ENCODE measurements at places on chromosomes 7 and 10.
A peak's percentile ranks its signal among the peaks of the same experiment; 100 is the strongest.

- DNase-seq = no peak
These were observed 260.3 kb downstream of the AHR start for GRCh38 chr7:17558558-17559332.

GRCh38 chr7:88217675-88218428 lies 2.0 kb downstream of the SRI start:
- DNase-seq = no peak

DNA sequence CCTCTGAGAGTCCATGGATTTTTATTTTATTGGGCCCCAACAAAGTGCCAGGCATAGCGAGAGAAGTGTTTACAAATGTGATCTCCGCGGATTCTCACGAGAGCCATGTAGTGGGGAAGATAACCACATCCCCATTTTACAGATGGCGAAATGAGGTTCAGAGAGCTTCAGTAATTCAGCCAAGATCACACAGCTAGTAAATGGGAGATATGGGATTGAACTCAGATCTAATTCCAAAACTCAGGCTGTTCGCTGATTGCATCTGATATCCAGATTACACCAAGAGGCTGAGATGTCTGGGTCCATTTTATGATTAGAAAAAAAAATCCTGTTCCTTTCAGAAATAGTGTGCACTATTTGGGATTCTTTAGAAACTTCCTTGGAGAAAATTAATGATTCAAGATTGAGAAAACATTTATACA lies 1.3 kb downstream of the FAS start:
- DNase-seq = no peak

- no peak for DNase-seq
These were observed 30.8 kb downstream of the UNCX start for GRCh38 chr7:1263391-1263951.

GRCh38 chr10:70930263-70931000 lies 42.1 kb upstream of the PCBD1 start:
- DNase-seq = no peak

- DNase-seq = peak; percentile 51
These were observed 167.3 kb upstream of the KLF14 start for GRCh38 chr7:130901209-130901783.

- no peak for DNase-seq
These were observed 54.5 kb downstream of the GSDME start for GRCh38 chr7:24702755-24703154.

DNA sequence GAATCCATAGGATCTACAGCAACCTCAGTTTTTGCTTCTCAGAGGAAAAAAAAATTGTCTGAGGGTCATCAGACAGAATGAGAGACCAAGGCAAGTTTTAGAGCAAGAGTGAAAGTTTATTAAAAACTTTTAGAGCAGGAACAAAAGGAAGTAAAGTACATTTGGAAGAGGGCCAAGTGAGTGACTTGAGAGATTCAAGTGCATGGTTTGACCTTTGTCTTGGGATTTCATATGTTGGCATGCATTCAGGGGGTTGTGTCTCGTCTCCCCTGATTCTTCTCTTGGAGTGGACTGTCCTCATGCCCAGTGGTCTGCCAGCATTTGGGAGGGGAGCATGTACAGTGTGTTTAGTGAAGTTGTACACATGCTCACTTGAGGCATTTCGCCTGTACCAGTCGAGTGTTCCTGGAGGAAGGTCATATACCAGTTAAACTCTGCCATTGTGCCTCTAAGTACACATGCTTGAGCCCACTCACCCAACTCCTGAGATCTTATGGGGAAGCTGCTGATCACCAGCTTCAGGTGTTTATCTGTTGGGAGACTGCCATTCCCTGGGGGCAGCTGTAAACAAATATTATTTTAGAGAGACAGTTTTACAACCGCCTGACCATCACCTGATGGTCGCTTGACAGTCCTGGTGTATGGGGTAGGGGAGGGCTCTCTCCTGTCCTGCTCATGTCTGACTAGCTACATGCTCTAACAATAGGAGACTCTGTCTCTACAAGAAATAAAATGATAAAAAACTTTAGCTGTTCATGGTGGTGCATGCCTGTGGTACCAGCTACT lies 109.4 kb downstream of the EEPD1 start:
- DNase-seq = no peak

GRCh38 chr10:127162841-127163240 lies 33.5 kb downstream of the INSYN2A start:
- DNase-seq = no peak

- no peak for DNase-seq
These were observed 874 bp downstream of the BAIAP2L1 start for GRCh38 chr7:98399890-98400541.

- DNase-seq = no peak
These were observed 31.1 kb upstream of the IMMP2L start for GRCh38 chr7:111593343-111593742.

GRCh38 chr7:21960922-21961321 lies 15.2 kb upstream of the CDCA7L start:
- DNase-seq = peak; percentile 19

DNA sequence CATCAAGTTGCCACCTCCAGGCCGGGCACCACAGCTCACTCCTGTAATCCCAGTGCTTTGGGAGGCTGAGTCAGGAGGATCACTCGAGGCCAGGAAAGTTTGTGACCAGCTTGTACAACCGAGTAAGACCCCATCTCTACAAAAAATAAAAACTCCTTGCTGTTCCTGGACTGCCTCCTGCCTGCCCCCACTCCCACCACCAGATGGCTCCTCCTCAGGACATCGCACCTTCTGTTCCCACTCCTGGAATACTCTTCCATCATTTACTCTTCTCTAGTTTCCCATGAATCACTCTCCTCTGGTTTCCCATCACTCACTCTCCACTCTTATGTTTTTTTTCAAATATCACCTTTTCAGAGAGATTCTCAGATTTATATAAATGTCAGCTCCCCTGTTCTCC lies 540.7 kb downstream of the CALN1 start:
- DNase-seq = no peak

GRCh38 chr7:55539380-55539779 lies 32.9 kb downstream of the VOPP1 start:
- no peak for DNase-seq

DNA sequence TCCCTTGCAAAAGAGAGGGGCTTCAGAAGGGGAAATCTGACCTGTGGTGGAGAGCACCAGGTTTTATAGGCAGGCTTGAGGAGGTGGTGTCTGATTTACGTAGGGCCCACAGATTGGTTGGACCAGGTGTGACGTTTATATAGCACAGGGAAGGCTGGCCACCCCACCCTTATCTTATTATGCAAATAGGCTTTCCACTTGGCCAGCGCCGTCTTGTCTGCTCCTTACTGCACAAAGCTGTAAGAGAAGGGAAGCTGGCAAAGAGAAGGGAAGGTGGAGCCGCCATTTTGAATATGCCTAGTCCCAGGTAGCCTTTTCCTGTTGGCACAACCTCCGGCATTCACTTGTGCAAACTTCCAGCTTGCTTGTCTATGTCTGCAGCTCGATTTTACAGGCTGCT lies 221.4 kb downstream of the GATA3 start:
- DNase-seq = no peak

DNA sequence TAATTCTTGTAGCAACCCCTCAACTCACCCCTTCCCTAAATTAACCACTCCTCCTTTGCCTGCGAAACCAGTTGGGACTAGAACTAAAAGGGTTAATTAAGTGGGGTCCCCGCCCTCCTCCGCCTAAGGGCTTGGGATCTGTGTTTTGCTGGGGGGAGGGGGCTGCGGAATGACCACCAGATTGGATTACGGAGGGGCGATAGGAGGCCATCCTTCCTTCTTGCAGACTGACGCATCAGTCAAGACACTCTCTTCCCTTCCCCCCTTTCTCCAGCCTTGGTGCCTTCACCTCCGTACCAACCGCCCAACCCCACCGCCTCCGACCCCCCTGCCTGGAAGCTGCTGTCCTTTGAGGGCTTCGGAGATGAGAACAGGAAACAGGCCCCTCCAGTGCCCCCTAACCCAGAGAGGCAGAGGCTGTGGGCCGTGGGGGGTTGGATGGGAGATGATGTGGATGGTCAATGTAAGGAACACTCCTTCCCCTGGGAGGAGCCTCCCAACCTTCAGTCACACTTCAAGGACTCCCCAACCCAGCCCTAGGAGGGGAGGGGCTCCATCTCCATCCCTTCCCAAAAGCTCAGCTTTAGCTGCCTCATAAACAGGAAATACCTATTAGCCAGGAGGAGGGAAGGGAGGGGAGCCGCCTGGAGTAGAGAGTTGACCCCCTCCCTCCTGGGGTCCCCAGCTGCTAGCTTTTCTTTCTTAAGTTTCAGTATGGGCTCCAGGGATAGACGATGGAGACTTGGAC lies 997 bp upstream of the LDB1 start:
- DNase-seq = no peak

DNA sequence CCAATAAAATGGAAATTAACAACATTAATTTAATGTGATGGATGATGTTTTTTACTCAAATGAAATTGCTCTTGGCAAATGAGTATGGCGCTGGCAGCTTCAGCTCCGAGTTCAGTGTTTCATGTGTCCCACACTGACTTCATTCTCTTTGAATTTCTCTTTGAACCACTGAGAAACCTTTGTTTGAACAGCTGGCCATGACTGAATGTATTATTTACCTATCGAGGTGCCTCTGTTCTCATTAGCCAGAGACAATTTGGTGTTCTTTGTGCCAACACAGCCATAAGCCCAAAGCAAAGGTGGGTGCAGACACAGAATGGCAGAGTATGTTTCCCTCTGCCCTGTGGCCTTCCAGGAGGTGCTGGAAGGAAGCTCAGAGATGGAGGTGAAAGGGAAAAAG lies 42.1 kb downstream of the TMEM178B start:
- no peak for DNase-seq

DNA sequence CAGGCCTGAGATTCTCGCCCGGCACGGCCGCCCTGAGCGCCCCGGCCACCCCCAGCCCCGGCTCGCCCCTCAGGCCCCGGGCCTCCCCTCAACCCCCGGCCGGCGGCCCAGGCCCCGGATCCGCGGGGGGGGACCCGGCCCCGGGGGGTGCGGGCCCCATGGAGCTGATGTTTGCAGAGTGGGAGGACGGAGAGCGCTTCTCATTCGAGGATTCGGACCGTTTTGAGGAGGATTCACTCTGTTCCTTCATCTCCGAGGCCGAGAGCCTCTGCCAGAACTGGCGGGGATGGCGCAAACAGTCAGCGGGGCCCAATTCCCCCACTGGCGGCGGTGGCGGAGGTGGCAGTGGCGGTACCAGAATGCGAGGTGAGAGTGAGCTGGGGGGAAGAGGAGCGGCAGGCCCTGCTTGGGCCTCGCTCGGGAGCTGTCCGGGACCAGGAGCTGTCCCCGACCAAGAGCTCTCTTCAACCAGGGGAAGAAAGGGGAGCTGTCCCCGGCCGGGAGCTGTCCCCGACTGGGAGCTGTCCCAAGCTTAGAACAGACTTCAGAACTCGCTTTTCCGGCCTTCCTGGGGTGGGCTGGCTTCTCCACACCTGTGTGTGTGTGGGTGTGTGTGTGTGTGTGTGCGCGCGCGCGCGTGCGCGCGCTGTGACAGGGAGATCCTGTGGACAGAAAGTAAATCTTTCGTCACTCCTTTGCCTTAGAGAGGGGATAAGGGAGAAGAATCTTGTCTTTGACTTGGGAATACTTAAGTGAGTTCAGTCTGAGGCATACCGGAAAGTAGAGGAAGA lies 510 bp downstream of the ZSWIM8 start:
- no peak for DNase-seq

- DNase-seq = no peak
These were observed at the start of gene ASIC3 for GRCh38 chr7:151047976-151048815. Gene ASIC3, plus strand, starts transcription at chr7:151048531. Its CDS starts 355 bp downstream, at chr7:151048886.

GRCh38 chr10:110274647-110275046 lies 30.1 kb downstream of the SMNDC1 start:
- no peak for DNase-seq

DNA sequence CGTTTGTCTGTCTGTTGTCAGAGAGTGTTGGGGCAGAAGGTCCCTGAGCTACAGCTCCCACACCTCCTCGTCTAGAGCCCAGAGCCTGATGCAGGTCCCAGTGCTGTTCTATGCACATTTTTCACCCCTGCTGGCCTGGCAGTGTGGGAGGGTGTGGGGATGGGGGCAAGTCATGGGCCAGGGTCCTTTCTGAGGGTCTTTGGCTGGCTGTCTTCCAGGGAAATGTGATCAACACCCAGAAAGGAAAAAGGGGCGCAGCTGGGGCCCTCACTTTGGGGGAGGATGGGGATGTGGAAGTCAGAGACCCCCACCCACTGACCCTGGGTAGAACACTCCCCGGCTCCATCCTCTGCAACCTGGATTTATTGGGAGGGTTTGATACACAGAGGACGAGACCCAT lies 50.0 kb upstream of the ZNF716 start:
- DNase-seq = no peak

- no peak for DNase-seq
These were observed 60.9 kb downstream of the SLC16A9 start for GRCh38 chr10:59648711-59649201.

GRCh38 chr7:105849122-105849855 lies 27.1 kb downstream of the ATXN7L1 start:
- DNase-seq = no peak

DNA sequence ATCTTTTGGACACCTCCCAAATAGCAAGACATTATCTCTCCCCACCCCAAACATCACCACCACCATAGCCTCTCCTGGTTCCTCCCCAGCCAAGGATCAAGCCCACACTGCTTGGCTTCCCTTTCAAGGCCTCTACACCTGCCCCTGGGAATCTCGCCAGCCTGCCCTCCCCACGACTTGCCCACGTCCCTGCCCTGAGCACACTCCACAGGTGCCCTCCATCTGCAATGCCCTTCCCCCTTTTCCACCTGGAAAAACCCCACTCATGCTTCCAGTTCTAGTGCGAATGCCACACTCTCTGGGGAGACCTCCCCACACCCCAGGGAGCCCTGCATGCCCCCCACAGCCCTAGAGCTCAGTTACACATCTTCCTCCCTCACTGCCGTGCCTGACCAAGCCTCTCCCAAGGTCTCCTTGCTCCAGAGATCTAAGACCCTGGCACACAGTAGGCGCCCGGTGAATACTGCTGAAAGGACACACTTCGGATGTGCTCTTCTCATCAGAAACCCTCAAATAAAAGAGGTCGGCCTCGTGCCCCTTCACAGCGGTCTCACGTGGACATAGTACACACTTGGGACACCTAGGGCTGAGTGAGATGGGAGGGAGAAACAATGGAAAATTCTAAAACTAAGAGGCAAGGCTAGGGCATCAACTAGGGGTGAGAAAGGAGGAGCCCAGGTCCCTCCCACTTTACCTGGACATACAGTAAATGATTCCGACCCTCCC lies 91.4 kb downstream of the DLG5 start:
- DNase-seq = no peak

DNA sequence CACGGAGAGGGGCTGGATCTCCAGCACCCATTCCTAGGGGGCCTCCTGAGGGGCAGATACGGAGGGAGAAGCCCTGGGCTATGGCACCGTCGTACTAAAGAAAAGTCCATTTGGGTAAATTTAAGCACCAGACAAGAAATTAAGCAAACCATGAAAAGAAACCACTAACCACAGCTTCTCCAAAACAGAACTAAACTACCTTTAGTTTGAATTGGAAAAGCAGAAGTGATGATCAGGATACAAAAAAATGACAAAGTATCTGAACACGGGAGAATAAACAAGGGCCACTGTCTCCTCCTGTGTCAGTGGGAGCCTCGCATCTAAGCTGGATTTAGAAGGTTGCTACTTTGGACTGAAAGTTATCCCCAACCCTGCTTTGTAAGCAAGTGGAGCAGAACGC lies 69.1 kb downstream of the DIP2C start:
- no peak for DNase-seq
